Stimulated activated CD8-positive, alpha-beta memory T cell treated with anti-CD3 and anti-CD28 coated beads, Interleukin-7, amount 100 ng/mL, for 1 hour (primary cell): ENCODE measurements at places on chromosomes 1 and 21.

GRCh38 chr1:239178961-239179360 is 207.4 kb upstream of the CHRM3 start:
- no peak for DNase-seq

DNA sequence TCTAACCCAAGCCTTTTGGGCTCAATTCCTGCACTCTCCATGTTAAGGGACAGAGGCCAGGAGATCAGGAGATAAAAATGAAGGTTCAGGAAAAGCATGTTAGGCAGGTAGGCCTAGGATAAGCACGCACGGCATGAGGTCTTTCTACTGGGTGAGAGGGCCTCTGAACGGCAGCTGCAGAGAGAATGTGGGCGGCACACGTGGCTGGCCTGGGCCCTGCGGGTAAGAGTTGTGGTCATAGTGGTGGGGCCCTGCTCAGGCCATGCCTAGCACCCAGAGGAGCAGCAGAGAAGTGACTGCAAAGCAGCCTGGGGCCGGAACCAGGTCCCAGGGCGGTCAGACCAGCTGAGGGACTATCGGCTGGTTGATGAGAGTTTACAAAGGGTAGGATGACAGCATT is 7.5 kb upstream of the FOXO6 start:
- DNase-seq: no peak

DNA sequence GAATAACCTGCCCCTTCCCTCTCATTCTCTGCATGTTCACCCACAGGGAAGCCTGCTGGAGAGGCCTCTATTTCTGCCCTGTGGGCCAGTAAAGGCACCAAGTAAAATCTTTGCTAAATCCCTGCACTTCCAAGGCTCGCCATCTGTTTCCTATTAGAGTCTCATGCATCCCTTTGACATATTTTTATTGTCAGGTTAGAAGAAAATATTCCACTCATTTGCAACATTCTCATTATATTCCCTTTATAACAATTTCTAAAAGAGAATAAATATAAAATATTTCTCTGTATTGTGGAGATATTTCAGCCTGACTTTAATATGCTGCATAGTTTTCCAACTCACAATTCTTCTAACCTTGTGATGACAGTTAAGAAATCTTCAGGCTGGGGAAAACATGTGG is 340.4 kb upstream of the VAMP3 start:
- DNase-seq: no peak

DNA sequence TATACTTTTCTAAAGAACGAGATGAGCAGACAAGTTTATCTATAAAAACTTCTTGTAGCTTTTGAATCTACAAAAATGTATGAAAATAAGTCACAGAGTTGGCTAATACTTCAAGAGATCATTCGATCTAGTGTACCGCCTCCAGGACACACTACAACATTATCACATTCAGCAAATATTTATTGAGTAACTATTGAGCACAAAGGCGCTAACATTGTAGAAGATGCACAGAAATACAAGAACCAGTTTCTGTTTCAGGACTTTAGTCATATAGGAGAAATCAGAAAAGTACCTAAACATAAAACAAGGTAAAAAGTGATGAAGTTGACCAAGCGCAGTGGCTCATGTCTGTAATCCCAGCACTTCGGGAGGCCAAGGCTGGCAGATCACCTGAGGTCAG is 20.6 kb downstream of the WASF2 start:
- no peak for DNase-seq

GRCh38 chr1:185672719-185673360 is 61.4 kb upstream of the HMCN1 start:
- DNase-seq: no peak

DNA sequence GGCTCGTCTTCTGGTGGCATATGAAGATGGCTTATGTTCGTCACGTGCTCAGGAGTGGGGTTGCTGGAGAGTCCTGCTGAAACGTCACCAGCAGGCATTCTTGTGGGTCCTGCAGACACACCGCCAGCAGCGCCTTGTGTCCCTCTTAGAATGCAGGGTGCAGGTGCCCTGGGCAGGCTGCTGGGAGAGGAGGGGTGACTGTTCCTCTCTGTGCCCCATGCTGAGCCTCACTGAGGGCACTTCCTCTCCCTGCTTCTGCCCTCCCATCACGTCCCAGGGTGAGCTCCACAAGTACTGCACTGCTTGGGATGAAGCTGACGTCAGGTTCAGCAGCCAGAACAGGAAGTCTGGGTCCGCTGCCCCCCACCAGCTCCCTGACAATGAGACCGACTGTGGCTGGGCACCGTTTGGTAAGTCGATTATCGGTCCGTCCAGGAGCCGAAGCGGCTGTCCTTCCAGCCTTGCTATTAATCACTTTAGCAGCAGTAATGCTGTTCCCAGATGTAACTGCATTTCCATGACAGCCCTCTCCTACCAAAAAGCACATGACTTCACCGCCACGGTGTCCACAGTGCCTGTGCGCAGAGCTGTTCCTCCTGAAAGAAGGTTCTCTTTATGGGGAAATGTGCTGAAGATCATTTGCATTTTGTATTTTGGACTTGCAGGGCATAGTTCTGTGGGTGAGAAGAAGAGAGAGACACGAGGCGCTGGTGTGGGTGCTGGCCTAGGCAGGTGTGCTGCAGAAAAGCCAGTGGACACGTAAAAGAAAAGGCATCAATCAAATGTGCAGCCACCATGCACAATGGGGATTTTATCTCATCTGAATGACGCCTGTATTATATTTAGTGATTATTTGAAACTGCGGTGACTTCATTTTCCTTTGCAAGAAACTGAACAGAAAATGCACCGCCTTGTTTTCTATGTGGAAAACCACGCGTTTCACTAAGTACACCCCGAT is 21.0 kb downstream of the SLC37A1 start:
- no peak for DNase-seq

GRCh38 chr21:31538816-31539215 is 120.7 kb upstream of the SOD1 start:
- no peak for DNase-seq

- no peak for DNase-seq
These were observed 32.7 kb downstream of the PPP2R5A start for GRCh38 chr1:212317916-212318315.

DNA sequence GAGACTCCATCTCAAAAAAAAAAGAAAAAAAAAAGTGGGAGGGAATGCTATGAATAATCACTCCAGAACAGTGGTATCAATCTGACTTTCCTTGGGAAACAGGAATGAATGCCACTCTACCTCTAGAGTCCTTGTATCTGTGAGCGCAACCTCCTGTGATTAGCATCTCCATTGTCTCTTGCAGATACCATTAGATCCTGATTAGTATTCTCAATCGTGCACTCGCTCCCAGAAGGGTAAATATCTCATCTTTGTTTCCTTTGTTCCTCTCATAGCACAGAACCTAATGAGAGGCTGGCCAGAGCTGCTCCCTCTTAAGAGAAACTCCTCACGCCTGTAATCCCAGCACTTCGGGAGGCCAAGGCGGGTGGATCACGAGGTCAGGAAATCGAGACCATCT is 184.4 kb upstream of the KCNK2 start:
- no peak for DNase-seq

DNA sequence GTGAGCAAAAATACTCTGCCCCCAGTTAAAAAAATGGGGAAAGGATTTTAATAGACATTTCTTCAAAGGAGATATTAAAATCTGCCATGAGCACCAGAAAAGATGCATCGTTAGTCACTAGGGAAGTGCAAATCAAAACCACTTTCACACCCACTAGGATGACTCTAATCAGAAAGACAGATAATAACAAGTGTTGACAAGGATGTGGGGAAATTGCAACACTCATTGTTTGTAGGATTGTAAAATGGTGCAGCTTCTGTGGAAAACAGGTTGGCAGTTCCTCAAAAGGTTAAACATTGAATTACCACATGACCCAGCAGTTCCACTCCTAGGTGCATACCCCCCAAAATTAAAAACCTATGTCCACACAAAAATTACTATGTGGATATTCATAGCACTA is 112.3 kb downstream of the KCNJ6 start:
- DNase-seq: no peak

GRCh38 chr1:31372751-31373055 is 173 bp downstream of the FABP3 start:
- DNase-seq: no peak

DNA sequence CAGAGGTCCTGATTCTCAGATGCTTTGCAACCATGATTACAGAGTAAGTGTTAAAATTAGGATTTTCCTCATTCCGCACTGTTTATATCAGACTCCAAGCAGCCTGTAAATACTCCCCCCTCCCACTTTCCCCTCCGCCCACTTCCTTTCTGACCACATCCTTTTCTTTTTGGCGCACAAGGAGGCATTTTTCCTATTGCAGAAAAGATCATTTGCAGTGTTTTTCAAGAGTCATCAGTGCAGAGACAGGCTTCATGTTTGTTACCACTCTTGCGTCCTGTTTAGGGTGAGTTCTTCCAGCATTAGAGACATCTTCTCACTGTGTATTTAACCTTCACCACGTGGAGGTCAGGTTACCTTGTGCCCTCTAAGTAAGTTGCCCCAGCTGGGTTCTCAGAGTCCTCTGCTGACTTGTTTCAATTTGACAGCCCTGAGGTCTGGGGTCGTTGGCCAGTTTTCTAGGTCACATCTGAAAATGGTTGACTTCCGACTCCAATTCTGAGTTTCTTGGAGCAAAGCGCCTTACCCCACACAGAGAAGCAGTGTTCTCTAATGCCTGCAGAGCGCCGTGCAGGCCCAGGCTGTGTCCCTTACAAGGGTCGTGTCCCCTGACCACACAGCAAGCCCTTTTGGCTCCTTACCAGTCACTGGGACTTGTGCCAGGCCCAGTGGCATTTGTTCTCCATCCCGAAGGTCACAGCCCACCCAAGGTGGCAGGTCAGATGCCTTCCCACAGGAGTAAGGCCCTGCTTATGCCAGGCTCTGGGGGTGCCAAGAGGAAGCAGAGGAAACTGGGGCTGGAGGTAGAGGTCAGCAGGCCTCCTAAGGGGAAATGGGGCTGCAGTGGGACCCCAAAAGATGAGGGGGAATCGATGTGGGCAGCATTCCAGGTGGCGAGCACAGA is 85.6 kb downstream of the FAM78B start:
- no peak for DNase-seq

GRCh38 chr1:188343914-188344313 is 1515.2 kb downstream of the PLA2G4A start:
- no peak for DNase-seq

GRCh38 chr1:44780583-44781121 is 5.3 kb downstream of the RPS8 start:
- DNase-seq: no peak

DNA sequence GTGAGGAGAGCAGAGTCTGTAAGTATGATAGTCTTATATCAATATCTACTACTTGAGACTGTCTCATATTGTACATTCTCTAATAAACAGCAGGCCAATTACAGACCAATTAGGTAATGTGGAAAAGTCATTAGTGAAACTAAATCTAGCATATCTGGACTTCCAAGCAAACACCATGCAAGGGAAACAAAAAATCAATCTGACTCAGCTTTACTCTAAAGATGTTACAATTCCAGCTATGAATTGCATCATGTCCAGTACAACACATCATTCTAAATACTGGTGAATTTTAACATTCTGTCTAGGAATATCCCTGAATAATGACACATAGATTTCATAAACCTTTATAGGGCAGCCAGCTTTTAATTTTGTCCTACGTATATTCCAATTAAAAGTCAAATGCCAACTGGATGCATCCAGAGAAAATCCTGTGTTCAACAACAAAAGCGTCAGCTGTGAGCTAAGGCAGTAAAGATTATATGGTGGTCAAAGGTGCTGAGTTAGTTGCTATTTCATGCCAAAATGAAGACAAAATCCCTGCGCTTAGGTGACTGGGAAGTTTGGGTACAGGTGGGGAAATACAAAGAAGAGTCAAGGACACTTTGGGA is 159.3 kb downstream of the TTLL7 start:
- DNase-seq: no peak

DNA sequence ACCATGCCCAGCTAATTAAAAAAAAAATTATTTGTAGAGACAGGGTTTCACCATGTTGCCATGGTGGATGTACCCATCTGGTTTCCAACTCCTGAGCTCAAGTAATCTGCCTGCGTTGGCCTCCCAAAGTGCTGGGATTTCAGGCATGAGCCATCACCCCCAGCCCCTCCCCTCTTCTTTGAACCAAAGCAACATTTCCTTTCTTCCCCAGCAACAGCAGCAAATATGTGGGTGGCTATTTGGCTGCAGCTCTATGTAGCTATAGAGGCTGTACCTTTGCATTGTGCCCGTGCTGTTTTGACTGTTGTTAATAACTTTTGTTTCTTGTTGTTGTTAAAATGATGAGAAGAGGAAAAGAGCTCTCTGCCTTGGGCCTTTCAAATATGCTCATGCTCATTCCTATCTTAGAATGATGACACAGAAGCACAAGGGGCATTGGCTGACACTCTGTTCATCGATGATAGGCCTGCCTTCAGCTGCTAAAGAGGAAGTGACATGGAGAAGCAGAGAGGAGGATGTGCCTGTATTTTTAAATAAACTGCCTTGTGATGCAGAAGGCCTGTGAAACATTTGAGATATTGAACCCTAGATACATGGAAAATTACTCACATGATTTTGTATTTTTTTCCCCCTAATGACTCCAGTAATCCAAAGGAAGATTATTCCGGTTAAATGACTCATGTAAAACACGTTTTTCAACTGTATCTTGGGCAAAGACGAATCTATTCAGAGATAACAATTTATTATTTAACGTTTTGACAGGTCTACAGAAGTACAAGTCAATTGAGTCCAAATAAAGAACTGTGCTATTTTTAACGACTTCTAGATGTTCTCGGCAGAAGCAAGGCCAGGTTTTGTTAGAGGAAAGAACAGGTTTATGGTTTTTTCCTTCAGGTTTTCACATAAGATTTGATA is 20.5 kb upstream of the XPR1 start:
- no peak for DNase-seq

DNA sequence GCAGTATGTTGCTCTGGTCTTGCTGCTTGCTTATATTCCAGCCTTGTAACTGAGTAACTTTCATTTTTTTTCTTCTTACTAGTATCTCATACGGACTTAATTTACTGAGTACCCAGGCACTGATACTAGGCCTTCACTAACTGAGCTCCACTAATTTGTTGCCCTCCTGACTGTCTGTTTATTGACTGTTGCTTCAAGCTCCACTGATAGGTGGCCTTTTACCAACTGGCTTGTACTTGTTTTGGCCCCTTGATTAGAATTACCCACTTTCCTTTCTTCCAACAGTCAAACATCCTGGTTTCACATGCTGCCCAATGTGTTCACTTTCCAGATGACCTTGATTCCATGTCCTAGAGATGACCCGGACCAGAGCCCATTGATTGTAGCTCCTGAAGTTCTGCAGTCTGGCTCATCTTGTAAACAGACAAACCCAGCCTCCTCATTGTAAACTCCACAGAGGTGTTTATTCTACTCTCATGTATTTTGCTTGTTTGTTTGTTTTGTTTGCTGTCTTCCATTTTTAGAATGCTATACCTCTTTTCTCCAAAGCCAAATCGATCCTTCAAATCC is 27.7 kb downstream of the RGS1 start:
- no peak for DNase-seq

DNA sequence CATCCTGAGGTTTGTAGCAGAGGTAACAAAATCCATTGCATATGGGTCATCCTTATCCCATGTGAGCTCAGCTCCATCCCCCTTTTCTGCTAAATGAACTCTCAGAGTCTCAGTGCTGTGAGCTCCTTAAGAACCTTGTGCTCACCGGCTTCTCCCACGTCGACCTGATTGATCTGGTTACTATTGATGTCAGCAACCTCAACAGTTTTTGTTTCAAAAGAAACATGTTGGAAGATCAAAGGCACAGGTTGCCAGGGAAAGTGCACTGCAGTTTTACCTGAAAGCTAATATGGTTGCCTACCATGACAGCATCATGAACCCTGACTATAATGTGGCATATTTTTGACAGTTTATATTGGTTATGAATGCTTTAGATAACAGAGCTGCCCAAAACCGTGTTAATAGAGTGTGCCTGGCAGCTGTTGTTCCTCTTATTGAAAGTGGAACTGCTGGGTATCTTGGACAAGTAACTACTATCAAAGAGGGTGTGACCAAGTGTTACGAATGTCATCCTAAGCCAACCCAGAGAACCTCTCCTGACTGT is 131.4 kb downstream of the HS2ST1 start:
- DNase-seq: no peak
